CD4-positive, alpha-beta T cell treated with Interleukin-2 at 100 ng/mL for 4 hours (primary cell): ENCODE measurements at places on chromosomes 5 and 9.

DNA sequence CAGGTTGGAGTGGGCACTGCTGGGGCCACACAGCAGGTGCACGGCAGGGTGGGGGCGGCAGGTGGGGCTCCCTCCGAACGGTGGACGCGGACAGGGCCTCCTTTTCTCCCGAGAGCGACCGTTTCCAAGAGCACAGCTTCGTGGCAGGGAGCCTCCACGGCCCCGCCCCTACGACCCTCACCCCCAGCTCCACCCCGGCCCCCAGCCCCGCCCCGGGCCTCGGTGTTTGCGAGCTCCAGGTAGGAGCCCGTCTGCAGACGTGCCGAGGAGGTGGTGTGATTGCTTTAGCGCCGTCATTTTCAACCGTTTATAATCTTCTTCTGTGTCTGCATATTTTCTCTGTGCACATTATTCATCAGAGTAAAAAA is 8.8 kb downstream of the GRIN1 start:
- no peak for DNase-seq

DNA sequence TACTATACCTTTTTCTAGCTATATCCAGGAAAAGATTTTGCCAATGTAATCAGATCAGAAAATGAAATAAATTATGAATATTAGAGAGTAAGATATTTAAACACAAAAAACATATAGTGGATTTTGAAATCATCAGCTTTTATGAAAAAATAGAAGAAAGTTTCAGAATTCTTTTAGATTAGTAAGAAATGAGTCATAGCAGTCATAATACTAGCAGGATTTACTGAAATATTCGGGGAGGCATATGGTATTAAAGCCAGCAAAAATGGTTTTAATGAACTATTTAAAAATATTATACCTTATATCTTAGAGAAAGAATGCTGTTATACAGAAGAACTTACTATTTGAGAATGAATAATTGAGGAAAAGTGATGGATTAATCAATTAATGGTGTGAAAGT is 303.6 kb upstream of the NUDT12 start:
- no peak for DNase-seq

DNA sequence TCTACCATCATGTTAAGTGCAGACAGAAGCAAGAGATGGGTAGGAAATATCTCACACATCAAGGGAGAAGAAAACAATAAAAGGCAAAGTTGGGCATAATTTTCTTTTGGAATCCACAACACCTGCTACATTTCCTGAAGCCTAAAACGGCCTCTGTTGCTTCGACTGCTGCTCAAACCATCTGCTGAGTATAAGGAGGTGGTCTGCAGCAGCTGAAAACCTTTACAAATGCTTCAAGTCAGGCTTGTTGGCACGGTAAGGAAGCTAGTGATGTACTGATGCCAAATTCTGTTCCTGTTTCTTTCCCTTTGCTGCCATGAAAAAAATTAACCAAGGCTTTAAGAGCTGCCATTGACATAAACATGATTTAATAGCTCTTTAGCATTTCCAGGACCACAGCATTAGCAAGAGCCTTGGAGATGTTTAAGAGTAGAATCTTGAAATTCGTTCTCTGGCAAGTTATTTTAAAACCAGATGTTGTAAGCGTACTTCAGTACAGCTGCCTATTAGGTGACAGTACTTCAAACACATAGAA is 75.6 kb downstream of the DMRTA1 start:
- DNase-seq, result no peak

- no peak for DNase-seq
Measured at GRCh38 chr9:120443489-120443888, 136.5 kb downstream of the CDK5RAP2 start.

DNA sequence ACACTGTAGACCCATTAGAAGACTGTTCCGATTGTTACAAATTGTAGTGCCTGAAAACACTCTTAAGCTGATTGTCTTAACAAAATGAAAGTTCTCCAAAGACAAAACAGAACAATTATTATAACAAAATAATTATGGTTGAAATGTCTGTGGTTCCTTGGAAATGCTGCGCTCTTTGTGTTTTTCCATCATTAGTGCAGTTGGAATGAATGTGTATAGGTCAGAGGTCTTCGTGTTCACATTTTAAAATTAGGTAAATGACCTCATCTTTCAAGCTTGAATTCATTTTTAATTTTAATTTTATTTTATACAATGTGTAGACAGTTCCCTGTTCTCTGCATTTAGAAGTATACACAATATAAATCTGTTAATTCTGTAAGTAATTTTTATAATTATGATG is 56.7 kb upstream of the NXNL2 start:
- DNase-seq, result no peak

DNA sequence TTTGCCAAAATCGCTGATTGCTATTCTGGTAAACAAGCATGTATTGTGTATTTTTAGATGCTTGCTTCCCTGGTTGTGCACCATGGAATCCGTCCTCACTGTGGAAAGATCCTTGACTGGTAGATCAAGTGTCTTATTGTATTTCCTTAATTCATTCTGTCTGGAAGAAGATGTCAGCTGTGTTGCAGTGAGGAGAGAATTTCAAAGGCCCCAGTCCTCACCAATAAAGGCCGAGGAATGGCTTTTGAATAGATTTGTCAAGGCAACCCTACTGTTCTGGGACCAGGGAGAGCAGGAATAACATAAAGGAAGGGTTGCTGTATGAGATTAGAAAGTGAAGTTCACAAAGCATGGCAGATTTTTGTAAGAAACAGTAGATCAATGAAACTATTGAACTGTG is 36.2 kb upstream of the POU5F2 start:
- DNase-seq, result no peak

DNA sequence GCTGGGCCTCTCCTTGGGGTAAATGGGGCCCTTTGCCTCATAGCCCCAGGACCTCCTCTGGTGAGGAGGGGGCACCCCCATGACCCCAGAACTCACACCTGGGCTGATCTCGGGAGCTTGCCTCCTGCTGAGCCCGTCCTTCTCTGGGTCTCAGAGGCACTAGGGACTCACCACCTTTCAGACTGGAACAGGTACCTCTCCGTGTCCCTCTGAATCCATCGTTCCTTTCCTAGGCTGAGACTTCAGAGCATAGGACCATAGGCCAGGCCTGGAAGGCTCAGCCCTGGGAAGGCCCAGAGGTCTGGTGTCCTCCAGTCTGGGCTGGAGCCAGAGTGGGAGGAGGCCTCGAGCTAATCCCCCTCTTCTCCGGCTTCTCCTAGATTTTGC is 97.9 kb downstream of the CACNA1B start:
- DNase-seq, result no peak

- no peak for DNase-seq
Measured at GRCh38 chr5:98975682-98976407, 47.0 kb upstream of the CHD1 start.

GRCh38 chr5:96896276-96896675 is 20.0 kb downstream of the ERAP2 start:
- peak; percentile 66 for DNase-seq

- peak; percentile 57 for DNase-seq
Measured at GRCh38 chr5:177111720-177112394, 21.7 kb upstream of the NSD1 start.

DNA sequence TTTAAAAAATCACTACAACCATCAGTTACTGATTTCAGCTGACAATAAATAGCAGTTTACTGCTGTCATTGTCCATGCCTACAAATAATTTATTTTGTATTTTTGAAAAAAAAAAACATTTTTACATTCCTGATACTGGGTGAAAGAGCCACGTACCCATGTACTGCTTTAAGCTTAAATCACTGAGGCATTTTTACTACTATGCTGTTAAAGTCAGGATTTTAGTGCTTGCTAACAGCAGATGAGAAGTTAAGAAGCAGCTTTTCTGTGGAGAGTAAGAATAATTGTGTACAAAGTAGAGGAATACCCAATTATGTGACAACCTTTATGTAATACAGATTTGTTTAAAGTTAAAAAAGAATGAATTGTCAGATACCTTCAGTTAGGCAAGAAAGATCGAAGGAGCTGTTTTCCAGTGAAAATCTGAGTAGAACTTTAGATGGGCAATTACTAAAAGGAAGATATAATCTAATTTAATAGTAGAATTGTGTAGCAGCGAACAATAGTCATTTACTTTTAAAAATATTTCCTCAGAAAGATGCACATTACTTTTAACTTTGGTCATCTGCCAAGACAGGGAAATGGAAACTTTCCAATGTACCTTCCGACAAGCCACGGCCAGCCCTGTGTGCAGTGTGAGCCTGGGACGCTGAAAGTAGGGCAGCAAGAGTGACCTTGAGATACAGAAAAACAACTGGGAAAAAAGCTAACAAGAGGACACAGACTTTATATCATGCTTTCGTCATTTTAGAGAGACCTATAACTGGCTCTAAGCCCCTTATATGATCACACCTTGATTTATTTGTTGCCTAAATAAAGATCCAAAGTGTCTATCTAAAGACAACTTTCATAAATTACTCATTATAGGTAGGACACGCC is 39.9 kb downstream of the RHOBTB3 start:
- no peak for DNase-seq

DNA sequence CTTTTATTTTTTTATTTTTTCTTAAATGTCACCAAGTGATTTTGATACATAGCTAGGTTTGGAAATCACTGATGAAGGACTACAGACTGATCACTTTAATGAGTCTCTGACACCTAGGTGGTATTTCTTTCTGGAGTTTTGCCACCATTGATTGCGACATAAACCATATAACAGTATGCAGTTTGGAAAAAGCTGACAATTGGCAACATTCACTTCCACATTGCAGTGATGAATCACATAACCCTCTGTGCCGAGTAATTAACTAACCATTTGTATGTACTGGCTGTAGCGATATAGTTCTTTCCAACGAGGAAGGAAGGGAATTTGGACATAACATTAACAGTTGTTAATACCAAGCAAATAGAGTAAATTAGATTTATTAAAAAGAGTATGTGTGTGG is 222.9 kb upstream of the EFNA5 start:
- DNase-seq, result no peak

DNA sequence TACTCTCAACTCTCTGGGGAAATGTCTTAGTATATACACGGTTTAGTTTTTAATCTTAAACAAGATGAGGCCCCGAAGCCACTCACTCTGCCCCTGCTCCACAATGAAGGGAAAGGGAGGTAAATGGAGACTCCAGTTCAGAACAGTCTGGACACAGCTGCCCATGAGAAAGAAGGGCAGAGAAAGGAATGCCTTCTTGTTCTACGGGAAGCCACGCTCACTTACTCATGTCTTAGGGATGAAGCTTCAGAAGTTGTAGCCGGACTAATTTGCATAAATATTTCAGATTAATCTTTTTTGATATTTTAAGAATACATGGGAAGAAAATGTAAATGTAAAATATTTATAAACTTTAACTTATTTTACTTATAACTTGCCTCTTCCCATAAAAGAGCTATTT is 94.0 kb downstream of the COL23A1 start:
- DNase-seq, result no peak

GRCh38 chr9:90175865-90176264 is 466.8 kb downstream of the DIRAS2 start:
- no peak for DNase-seq

GRCh38 chr9:94612071-94612470 is 18.4 kb upstream of the FBP2 start:
- no peak for DNase-seq

DNA sequence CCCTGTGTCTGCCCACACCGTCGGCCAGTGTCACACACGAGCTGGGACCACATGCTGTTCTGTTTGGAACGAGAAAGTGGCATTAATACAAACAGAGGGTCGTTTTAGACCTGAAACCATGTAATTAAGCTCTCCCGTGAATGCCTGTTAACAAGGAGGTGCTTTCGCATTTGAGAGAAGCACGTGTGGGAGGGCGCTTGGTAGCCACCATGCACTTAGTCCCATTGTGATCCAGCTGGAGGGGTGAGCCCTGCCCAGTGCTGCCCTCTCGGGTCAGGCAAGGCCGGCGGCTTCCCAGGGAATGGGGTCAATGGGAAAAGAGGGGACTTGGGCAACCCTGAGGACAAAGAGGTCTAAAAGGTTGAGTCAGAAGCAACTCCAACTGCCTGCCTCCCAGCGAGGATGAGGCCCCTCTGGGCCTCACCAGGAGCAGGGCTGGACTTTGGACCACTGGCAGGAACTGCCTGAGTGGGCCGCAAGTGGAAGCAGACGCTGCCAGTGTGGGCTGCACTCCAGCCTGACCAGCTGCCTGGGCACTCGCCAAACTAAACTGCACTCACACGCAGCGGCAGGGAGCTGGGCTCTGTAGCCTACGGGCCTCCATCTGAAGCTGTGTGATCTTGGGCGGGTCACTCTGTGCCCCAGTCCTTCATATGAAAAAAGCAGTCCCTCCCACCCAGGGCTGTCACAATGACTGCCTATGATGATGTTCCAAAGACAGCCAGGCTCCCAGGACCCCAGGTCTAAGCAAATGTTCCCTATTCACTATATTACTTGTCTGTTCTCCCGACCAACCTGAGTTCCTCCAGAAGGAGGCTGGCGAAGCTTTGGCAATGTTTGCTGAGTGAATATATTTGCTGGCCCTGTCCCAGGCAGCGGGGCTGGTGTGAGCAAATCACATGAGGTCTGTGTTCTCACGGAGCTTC is 195.7 kb downstream of the CDK5RAP2 start:
- no peak for DNase-seq

- no peak for DNase-seq
Measured at GRCh38 chr5:44828719-44829118, 20.0 kb downstream of the MRPS30 start.

- no peak for DNase-seq
Measured at GRCh38 chr9:91151718-91152095, 210.0 kb downstream of the AUH start.

DNA sequence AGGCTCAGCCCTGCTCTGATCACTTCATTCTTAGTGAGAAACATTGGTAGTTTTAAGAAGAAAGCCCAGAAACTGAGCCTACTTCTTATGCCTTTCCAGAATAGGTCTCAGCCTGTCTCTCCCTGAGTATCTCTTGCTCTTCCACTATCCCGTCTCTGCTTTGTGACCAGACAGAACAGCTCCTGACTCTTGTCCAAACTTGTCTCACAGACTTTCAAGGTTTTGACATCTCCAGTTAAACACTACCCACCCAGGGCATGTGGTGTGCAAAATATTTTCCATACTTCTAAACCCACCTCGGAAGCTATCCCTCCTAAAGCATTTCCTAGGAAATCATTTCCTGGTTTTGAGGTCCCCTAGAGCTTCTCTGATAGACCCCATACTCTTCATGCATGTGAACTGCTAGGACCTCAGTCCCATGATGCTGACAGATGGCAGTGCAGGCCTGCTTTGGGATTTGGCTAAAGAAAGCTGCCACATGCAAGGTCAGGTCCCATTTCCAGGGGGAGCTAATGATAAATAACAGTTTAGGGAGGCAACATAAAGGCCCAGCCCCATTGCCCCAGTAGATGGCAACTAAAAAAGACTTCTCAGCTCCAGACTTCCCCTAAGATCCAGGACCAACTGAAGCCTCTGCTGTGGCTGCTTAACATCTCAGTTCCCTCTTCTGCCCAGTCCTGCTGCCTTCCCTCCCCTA is 211.5 kb downstream of the MED10 start:
- DNase-seq, result no peak
